AG08396 (cell line): ENCODE measurements at places on chromosomes 1 and 21.

DNA sequence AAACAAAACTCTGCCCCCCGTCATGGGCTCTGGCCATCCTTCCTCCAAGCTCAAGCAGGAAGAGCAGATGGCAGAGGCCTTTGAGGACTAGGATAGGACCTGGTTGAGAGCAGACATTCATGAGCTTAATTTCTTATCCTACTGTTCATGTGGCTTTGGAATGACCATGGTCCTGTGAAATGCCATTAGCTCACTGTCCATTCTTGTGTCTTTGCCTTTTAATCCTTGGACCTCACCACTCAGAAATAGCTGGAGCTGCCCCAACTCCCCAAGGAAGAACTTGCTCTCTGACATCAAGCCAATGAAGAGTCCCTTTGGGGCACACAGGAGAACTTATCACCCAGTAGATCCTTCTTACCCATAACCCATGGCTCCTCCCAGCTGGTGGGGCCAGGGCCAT, 11.6 kb upstream of the FAM20B start:
- no peak for DNase-seq

DNA sequence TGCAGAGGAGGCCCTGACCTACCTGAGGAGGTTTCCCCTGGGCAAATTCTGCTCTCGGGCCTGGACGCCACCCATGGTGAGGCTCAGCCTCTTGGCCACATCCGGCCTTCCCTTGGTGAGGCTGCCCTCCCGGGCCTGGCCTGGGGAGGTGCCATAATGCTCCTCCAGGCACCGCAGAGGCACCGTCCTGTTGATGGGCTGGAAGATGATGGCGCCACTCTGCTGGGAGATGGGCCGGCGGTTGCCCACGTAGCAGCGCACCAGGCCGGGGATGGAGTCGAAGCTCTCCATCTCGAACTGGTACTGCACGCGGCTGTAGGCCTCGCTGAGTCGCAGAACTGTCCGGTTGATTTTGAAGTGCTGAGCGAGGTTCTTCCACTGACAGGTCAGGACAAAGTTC, 92.7 kb downstream of the BCAR3 start:
- no peak for DNase-seq

- DNase-seq = no peak
Measured at GRCh38 chr1:7539769-7540175, 231.3 kb upstream of the VAMP3 start.

DNA sequence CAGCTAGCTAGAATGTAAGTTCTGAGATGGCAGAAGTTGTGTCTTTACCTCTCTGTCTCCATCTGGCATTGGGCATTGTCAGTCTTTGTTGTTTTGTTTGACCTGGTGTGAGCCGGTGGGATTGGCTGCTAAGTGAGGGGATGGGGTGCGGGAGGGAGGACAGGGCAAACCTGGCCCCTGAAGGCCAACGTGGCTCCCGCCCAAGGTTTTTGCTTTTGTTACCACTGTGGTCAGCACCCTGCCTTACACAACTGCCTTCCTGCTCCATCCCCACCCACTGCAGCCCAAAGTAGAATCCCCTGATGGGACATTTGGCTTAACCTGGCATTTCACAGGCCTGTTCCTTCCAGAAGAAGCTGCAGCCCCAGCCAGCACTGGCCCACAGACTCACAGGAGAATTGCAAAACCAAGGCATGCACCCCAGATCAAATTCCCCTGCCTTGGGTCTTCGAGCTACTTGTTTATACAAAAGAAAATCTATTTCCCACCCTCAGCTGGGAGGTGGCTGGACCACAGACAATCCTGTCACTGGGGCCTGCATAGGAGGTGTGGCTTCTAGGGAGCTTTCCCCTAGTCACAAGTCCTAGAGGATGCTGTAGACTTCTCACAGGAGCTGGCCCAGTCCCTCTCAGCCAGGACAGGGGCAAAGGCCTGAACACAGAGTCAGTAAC, 147.5 kb downstream of the TRABD2B start:
- DNase-seq = no peak

- no peak for DNase-seq
Measured at GRCh38 chr1:145990249-145990855, 6.0 kb downstream of the TXNIP start.

- no peak for DNase-seq
Measured at GRCh38 chr1:56557746-56558145, 21.6 kb downstream of the PLPP3 start.

DNA sequence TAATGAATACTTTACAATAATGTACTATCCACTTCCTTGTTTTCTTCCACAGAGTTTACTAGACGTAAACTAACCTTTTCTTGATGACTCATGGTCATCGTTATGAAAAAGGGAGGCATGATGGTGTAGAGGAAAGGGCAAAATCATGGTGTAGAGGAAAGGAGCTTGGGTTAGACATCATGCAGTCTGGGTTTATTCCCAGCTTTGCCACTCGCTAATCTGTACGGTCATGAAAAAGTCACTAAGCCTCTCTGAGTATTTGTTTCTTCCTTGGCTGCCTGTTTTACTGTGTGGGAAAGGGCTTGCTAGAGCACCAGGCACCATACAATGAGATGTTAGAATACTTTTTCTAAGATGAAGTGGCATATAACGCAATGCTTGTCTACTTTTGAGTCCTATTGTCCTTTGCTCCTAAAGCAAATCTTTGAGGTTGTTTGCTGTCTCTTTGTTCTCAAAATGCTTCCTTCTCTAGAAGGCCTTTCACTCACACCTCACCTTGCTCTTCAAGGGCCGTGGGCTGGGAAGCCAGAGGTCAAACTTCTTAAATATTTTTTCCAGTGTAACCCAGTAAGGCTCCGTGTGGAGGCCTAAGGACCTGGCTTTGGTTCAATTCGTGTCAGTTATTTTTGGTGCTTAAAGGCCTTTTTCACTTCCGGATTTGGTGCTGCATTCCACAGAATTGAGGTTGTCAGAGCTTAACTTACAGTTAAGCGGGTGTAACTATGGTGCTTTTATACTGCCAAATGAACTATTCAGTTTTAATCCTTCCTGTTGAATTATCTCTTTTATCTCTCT, 9.9 kb upstream of the ETV3 start:
- DNase-seq = no peak

- DNase-seq = no peak
Measured at GRCh38 chr1:35945327-35945726, 14.4 kb downstream of the AGO3 start.

DNA sequence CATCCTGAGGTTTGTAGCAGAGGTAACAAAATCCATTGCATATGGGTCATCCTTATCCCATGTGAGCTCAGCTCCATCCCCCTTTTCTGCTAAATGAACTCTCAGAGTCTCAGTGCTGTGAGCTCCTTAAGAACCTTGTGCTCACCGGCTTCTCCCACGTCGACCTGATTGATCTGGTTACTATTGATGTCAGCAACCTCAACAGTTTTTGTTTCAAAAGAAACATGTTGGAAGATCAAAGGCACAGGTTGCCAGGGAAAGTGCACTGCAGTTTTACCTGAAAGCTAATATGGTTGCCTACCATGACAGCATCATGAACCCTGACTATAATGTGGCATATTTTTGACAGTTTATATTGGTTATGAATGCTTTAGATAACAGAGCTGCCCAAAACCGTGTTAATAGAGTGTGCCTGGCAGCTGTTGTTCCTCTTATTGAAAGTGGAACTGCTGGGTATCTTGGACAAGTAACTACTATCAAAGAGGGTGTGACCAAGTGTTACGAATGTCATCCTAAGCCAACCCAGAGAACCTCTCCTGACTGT, 131.4 kb downstream of the HS2ST1 start:
- no peak for DNase-seq
